Central memory CD4-positive, alpha-beta T cell (primary cell): ENCODE measurements at places on chromosomes 4 and X.

GRCh38 chr4:13523591-13524503 lies 20.5 kb downstream of the NKX3-2 start:
- no peak for DNase-seq

DNA sequence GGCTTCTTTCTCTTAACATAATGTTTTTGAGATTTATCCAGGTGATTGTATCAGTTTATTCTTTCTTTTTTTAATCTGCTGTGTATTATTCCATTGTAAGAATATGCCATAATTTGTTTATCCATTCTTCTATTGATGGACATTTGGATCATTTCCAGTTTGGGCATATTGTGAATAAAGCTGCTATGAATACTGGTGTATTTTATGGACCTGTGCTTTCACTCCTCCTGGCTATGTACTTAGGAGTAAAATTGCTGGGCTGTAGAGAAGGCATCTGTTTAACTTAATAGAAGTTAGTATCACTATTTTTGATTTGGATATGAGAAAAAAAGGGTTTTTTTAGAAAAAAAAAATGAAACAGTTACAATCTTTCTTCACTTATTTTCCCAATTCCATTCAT lies 50.0 kb upstream of the FAM9C start:
- no peak for DNase-seq

DNA sequence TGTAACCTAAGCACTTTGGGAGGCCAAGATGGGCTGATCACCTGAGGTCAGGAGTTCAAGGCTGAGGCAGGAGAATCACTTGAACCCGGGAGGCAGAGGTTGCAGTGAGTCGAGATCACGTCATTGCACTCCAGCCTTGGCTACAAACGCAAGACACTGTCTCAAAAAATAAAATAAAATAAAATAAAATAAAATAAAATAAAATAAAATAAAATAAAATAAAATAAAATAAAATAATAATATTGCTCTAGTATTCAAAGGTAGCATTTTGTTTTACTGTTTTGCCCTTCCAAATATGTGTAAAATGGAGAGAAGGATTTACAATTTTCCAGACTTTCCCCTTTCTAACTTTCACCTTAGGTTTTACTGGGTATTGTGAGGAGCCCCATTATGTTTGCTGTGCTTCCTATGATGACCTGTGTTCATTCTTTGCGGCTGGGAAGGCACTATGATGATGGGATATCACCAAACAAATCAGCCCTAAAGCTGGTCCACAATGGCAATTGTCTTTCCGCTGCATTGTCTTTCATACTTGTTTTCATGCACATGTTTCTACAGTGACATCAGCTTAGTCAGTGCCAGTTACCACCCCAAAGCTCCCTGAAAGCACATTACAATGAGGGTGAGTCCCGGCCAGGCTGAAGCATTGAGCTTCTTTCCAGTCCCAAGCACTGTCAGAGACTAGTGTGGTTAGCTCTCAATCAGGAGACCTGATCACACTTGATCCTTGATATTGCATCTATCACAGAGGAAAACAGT lies 50.8 kb downstream of the DTHD1 start:
- no peak for DNase-seq

GRCh38 chrX:65586491-65586890 lies 51.9 kb upstream of the LAS1L start:
- no peak for DNase-seq

GRCh38 chr4:79395841-79396240 lies 12.2 kb downstream of the GK2 start:
- no peak for DNase-seq

DNA sequence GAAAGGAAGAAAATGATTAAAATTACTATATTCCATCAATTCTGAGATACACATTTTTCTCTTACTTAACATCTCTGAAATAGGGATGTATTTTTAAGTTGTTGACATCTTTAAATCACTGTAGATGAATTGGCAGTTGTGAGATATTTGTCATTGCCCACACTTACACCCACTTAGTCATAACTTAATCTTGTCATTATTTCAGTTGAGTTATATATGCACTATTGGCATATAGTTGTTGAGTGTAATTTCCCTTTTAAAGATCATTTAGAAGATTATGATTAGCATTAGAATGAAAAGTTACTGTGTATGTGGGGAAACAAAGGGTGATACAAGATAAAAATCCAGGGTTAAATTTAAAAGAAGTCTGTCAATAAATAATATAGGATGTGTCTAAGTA lies 2.2 kb downstream of the AIMP1 start:
- no peak for DNase-seq
